ENCODE measurements at places on chromosomes 5 and 9. TPM values are rescaled to one million over a fixed set of nuclear protein-coding genes. Genes with fewer than 3 reads are reported as not detected.

Gene JAKMIP2
- 0.25 TPM for total RNA-seq

GRCh38 chr5:126124706-126125345 is 298.4 kb upstream of the GRAMD2B start:
- H3K4me3 ChIP-seq = no peak overlapping the region
- no peak overlapping the region for H3K27ac ChIP-seq
- peaks cover 2% of the 10 kb centered on the region for H3K27me3 ChIP-seq
- H3K36me3 ChIP-seq = no peaks in the 10 kb centered on the region
- no peak for DNase-seq

GRCh38 chr5:177489119-177489716 is 8.2 kb downstream of the PDLIM7 start:
- no peaks in the 10 kb centered on the region for H3K27me3 ChIP-seq
- peaks cover 4% of the 10 kb centered on the region for H3K36me3 ChIP-seq
- no peak overlapping the region for H3K27ac ChIP-seq
- no peak for DNase-seq
- H3K4me1 ChIP-seq = no peaks in the 10 kb centered on the region

Gene PCSK1
- total RNA-seq = 0.09 TPM

Gene PCDHA12
- 0.08 TPM for total RNA-seq

GRCh38 chr5:42640835-42641234 is 115.8 kb upstream of the CCDC152 start:
- no peaks in the 10 kb centered on the region for H3K36me3 ChIP-seq
- no peak overlapping the region for H3K27ac ChIP-seq
- no peaks in the 10 kb centered on the region for H3K27me3 ChIP-seq
- no peak for DNase-seq

GRCh38 chr9:5764130-5764868 is 68.6 kb downstream of the ERMP1 start:
- peaks cover 47% of the 10 kb centered on the region for H3K36me3 ChIP-seq
- H3K4me1 ChIP-seq = no peaks in the 10 kb centered on the region
- DNase-seq = no peak
- H3K27ac ChIP-seq = no peak overlapping the region
- no peaks in the 10 kb centered on the region for H3K27me3 ChIP-seq

Gene LRSAM1
- total RNA-seq = 9.7 TPM

GRCh38 chr9:88075966-88076285 is 62.3 kb downstream of the SPATA31C2 start:
- no peaks in the 10 kb centered on the region for H3K27me3 ChIP-seq
- DNase-seq = no peak
- peak overlapping the region; percentile 48 for H3K27ac ChIP-seq
- peaks cover 16% of the 10 kb centered on the region for H3K4me1 ChIP-seq
- H3K4me3 ChIP-seq = peak overlapping the region; percentile 75
- no peaks in the 10 kb centered on the region for H3K36me3 ChIP-seq

Gene CMYA5
- 2.6 TPM for total RNA-seq

DNA sequence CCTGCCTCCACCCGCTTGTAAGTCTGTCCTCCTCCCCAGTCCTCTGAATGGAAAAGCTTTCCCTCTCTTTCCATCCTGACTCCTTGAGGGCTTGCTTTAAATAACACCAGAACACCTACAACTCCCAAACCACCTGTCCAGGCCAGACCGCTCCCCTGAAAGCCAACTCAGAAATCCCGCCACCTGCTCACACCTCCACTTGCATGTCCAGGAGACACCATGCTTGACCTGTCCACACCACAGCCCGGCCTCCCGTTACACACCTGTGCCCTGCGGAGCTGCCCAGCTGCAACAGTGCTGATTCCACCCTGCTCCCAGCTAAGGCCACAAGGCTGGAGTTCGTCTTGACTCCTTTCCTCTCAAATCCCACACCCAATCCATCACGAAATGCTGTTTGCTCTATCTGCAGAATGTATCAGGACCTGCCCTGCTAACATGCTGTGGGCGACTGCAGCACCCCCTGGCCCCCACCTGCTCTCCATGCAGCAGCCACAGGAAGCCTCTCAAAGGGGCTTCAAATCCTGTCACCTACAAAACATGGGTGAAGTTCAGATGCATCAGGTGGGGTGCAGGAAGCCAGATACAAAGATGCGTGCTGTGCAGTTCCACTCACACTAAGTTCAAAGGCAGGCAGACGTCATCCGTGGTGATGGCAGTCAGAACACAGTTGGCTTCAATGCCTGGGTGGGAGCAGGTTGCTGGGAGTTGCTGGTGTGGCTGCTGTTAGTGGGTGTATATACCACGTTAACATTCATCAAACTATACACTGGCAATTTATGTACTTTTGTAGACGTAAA is 166.0 kb downstream of the ROR2 start:
- no peaks in the 10 kb centered on the region for H3K27me3 ChIP-seq
- no peak overlapping the region for H3K4me3 ChIP-seq
- DNase-seq = no peak
- H3K4me1 ChIP-seq = no peaks in the 10 kb centered on the region
- H3K36me3 ChIP-seq = no peaks in the 10 kb centered on the region

GRCh38 chr9:91042541-91042940 is 240.9 kb downstream of the SYK start:
- no peaks in the 10 kb centered on the region for H3K27me3 ChIP-seq
- no peak overlapping the region for H3K4me3 ChIP-seq
- DNase-seq = peak; percentile 10
- H3K27ac ChIP-seq = no peak overlapping the region
- H3K4me1 ChIP-seq = peaks cover 4% of the 10 kb centered on the region

GRCh38 chr9:135882011-135882410 is 25.3 kb downstream of the CAMSAP1 start:
- no peaks in the 10 kb centered on the region for H3K4me1 ChIP-seq
- no peak overlapping the region for H3K4me3 ChIP-seq
- DNase-seq = no peak
- H3K27me3 ChIP-seq = no peaks in the 10 kb centered on the region
- no peak overlapping the region for H3K27ac ChIP-seq

DNA sequence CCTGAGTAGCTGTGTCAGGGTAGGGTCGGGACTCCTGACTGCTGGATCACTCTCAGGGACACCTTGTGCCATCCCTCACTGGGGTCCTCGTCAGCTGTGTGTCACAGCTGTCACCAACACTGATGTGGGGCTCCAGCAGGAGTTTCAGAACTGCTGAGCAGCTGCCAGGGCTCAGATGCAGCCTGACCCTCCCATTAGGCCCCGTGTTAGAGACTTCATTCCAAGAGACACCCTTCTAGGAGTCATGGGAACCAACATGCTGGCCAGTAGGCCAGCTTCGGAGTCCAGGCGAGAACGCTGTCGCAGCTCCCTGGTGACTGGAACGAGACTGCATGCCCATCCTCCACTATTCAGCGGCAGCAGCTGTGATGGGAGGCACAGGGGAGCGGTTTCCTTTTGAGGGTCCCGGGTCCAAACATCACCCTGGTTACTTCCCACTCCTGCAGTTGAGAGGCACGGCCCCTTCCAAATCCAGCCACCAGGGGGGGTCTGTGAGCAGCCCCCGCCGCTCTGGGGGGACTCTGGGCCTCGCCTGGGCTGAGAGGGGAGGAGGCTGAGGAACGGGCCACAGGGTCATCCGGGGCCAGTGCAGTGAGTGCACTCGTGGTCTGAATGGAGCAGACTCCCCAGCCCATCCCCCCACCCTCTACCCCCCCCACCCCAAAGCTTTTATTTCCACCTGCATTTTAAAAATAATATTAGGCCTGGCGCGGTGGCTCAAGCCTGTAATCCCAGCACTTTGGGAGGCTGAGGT is 12.6 kb upstream of the TCF7 start:
- no peaks in the 10 kb centered on the region for H3K27me3 ChIP-seq
- DNase-seq = peak; percentile 84
- peaks cover 14% of the 10 kb centered on the region for H3K4me1 ChIP-seq
- H3K27ac ChIP-seq = no peak overlapping the region
- H3K36me3 ChIP-seq = no peaks in the 10 kb centered on the region

Gene COL15A1
- 0.42 TPM for total RNA-seq

- no peaks in the 10 kb centered on the region for H3K36me3 ChIP-seq
- peaks cover 9% of the 10 kb centered on the region for H3K4me1 ChIP-seq
- no peaks in the 10 kb centered on the region for H3K27me3 ChIP-seq
- H3K4me3 ChIP-seq = no peak overlapping the region
These were observed 213.8 kb upstream of the ACTBL2 start for GRCh38 chr5:57696389-57696769.

- no peak overlapping the region for H3K4me3 ChIP-seq
- H3K27ac ChIP-seq = no peak overlapping the region
- no peak for DNase-seq
- H3K36me3 ChIP-seq = no peaks in the 10 kb centered on the region
- H3K4me1 ChIP-seq = no peaks in the 10 kb centered on the region
These were observed 137.0 kb upstream of the ACOT12 start for GRCh38 chr5:81530919-81531318.

GRCh38 chr9:83449166-83449565 is 89.0 kb downstream of the FRMD3 start:
- H3K4me3 ChIP-seq = no peak overlapping the region
- H3K4me1 ChIP-seq = no peaks in the 10 kb centered on the region
- H3K36me3 ChIP-seq = no peaks in the 10 kb centered on the region
- no peaks in the 10 kb centered on the region for H3K27me3 ChIP-seq
- no peak overlapping the region for H3K27ac ChIP-seq

DNA sequence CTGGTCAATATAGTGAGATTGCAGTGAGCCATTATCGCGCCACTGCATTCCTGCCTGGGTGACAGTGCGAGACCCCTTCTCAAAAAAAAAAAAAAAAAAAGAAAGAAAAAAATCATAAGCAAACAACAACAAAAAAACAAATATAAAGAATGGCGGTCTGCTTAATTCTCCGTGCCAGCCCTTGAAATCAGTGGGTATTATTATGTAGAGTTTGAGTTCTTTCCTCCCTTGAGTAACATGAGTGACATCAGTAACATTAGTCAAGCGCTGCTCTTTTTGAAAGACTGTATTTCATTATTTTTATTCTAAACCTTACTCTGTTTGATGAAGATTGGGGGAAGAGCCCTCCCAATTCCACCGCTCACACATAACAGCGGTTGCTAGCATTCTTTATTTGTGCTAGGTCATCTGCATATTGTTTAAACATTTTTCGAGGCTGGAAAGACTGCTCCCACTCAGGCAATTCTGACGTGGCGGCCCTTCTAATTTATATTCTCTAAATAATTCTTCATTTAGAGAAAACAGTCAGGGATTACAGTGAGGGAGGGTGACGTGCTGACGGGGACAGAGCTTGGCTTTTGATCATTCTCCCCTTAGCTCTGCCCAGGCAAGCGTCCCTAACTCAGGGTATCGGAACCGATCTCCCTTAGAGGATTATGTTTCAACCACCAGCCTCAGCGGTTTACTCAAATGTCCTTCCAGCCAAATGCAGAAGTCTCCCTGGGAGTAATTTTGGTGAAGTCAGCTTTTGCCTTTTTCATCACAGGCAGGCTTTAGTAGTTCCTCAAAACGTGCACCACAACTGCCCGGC is 860 bp upstream of the MARCHF6 start:
- peak overlapping the region; percentile 76 for H3K4me3 ChIP-seq
- H3K27ac ChIP-seq = peak overlapping the region; percentile 95

DNA sequence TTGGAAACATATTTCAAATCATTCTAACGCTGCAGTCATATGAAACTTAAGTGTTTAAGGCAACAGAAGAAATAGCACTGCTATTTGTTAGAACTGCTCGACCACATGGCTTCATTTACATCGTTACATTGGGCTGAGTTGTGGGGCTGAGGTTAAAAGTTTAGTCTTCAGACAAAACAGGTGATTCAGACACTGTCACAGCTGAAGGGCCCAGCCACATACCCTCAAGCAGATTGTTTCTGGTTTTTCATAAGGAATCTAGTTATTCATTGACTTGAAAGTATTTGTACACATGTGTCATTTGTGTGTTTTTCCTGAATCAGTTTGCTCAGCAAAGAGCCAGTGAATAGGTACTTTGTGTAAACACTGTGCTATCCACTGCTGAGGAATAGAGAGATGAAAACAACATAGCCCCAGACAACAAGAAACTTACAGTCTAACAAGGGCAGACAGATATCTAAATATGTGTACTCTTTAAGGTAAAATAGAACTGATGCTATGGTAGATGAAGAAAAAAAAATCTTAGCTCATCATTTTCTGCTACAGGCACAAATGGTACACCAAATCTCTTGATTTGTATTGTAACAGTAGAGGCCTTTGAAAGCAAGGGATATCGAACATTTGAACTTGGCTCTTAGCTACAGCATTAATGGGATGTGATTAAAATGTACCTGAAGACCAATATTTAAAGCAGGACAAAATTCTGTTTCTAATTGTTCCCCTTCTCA is 357.6 kb upstream of the RPS23 start:
- H3K27ac ChIP-seq = peak overlapping the region; percentile 54
- peaks cover 18% of the 10 kb centered on the region for H3K4me1 ChIP-seq
- H3K4me3 ChIP-seq = no peak overlapping the region
- DNase-seq = no peak
- H3K27me3 ChIP-seq = no peaks in the 10 kb centered on the region

Gene PFN3
- total RNA-seq = not detected

- no peak for DNase-seq
- H3K4me3 ChIP-seq = no peak overlapping the region
- peaks cover 1% of the 10 kb centered on the region for H3K36me3 ChIP-seq
- peak overlapping the region; percentile 27 for H3K27ac ChIP-seq
- no peaks in the 10 kb centered on the region for H3K27me3 ChIP-seq
These were observed 263.6 kb downstream of the FANCC start for GRCh38 chr9:95053611-95054570.

DNA sequence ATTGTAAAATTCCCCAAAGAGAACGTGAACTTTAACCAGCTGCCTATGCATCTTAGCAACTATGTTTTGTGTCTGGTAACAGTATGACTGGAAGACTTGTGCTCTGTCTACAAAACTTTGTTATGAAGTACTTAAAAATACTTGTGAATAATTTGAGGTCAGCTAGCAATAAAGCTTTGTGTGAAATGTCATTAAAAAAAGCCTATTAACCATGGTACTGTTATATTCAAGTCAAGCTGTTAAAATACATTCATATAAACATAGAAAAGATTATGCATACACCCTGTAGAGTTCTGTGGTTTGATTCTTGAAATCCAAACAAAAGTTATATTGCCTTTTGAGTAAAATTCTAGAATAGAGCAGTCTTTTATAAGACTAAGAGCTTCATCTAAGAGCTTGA is 60.1 kb downstream of the VCAN start:
- no peaks in the 10 kb centered on the region for H3K4me1 ChIP-seq
- no peaks in the 10 kb centered on the region for H3K36me3 ChIP-seq
- H3K27me3 ChIP-seq = no peaks in the 10 kb centered on the region
- no peak overlapping the region for H3K4me3 ChIP-seq
- DNase-seq = no peak
- no peak overlapping the region for H3K27ac ChIP-seq

- H3K4me3 ChIP-seq = no peak overlapping the region
- no peaks in the 10 kb centered on the region for H3K27me3 ChIP-seq
- no peaks in the 10 kb centered on the region for H3K4me1 ChIP-seq
- H3K36me3 ChIP-seq = no peaks in the 10 kb centered on the region
- H3K27ac ChIP-seq = no peak overlapping the region
- no peak for DNase-seq
These were observed 7.4 kb upstream of the RNF183 start for GRCh38 chr9:113310538-113310937.

DNA sequence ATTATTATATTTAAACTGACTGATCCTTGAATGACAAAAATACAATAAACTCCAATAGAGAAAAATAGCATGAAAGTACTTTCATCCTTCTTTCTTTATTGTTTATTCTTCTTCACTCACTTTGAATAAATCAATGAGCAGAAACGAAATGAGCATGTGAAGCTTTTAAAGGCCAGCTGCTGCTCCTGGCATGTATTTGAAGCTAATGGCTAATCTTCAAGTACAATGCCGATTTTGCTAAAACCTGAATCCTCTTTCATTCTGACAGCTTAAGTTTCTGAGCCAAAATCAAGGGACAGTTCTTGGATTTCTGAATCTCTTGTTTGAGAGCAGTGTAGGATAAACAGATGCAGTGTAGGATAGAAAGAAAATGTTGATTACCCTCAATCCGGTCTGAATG is 237.3 kb downstream of the CDH10 start:
- no peaks in the 10 kb centered on the region for H3K4me1 ChIP-seq
- H3K27me3 ChIP-seq = no peaks in the 10 kb centered on the region
- no peaks in the 10 kb centered on the region for H3K36me3 ChIP-seq

Gene FRRS1L
- 0.51 TPM for total RNA-seq

Gene PNPLA7
- 0.75 TPM for total RNA-seq
